ENCODE measurements at places on chromosomes 7 and 10.

GRCh38 chr10:52956461-52956860, 183.9 kb upstream of the MBL2 start:
- no peak for DNase-seq

- DNase-seq = no peak
Measured at GRCh38 chr7:126657599-126658358, 595.0 kb downstream of the GRM8 start.

DNA sequence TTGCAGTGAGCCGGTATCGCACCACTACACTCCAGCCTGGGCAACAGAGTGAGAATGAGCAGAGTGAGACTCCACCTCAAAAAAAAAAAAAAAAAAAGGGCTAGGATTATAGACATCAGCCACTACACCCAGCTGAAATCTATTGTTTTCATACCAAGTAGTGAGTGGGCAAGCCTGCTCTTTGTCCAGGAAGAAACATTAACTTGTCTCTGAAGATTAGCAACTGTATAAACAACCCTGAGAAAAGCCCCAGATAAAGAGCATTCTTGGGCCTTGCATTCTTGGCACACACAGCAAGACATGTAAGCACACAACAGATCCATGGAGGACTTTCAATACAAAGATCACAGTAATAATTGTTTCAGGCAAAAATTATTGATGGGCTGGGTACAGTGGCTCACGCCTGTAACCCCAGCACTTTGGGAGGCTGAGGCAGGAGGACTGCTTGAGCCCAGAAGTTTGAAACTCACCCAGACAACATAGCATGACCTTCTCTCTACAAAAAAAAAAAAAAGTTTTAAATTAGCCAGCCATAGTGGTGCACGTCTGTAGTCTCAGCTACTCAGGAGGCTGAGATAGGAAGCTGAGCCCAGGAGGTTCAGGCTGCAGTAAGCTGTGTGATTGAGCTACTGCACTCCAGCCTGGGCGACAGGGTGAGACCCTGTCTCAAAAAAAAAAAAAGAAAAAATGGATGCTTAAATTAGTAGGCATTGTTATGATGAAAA, 4.4 kb downstream of the PSPH start:
- no peak for DNase-seq

DNA sequence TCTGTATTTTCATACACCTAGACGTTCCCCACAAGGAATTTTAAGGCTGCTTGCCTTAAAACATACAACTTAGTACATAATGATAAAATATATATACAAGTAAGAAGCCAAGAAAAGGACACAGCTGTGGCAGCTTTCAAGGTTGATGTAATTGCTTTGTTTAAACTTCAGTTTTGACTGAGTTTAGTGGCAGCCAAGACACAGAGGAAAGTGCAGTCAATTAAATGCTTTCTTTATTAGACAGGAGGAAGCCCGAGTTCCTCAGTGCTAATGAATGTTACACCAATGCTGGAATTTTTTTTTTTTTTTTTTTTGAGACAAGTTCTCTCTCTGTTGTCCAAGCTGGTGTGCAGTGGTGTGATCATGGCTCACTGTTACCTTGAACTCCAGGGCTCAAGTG, 11.2 kb upstream of the STK31 start:
- DNase-seq = no peak

DNA sequence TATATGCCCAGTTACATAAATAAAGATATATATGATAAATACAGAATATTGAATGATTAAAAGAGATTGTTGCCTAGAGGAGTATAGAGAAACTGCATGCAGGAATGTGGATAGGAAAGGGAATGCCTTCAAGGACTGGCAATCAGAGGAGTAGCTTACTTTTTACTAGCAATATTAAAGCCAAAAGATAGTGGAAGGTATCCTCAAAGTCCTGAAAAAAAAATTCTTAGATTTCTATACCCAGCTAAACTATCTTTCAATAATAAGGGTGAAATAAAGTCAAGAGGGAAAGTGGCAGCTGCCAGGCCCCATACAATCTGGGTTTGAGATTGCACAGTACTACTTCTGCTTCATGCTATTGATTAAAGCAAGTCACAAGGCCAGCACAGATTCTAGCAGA, 733.2 kb downstream of the GATA3 start:
- no peak for DNase-seq

DNA sequence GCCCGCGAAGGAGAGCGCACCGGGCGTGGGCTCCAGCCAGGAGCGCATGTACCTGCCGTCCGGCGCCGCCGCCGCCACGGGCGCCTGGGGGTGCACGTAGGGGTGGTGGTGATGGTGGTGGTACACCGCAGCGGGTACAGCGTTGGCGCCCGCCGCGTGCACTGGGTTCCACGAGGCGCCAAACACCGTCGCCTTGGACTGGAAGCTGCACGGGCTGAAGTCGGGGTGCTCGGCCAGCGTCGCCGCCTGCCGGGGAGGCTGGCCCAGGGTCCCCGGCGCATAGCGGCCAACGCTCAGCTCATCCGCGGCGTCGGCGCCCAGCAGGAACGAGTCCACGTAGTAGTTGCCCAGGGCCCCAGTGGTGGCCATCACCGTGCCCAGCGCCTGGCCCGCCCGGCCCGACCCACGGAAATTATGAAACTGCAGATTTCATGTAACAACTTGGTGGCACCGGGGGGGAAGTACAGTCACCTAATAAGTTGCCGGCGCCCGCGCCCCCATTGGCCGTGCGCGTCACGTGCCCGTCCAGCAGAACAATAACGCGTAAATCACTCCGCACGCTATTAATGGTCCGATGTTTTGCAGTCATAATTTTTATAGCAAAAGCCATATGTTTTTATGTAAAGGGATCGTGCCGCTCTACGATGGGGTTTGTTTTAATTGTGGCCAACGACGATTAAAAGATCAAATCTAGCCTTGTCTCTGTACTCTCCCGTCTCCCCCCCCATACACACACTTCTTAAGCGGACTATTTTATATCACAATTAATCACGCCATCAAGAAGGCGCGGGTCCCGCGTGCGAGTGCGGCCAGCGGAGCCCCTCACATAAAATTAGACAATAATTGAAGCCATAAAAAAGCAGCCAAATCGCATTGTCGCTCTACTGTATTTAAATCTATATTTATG, at the start of gene HOXA9:
Gene HOXA9 (minus strand): TSS at position 449 of the 907 bp plus-strand sequence. CDS start 80 bp downstream, at position 369.
- no peak for DNase-seq

GRCh38 chr10:56466005-56466404, 104.9 kb upstream of the ZWINT start:
- no peak for DNase-seq

DNA sequence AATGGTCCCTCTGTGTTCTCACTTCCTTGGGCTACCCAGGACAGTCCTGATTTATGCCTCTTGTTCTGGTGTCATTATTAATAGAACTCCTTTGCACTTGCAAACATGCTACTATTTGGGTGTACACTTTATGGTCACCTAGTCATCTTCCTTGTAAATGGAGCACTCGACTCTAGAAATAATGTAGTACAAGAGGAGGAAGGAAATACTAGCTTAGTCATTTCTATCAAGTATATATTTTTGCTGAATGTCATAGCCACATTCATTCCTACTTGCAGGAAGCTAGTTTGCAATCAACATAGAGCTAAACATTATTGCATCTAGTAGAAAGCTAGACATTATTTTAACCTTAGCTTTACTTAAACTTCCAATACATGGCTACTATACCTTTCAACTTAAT, 335.3 kb downstream of the MAGI2 start:
- no peak for DNase-seq

- no peak for DNase-seq
Measured at GRCh38 chr7:140734096-140734495, 37.6 kb downstream of the NDUFB2 start.

DNA sequence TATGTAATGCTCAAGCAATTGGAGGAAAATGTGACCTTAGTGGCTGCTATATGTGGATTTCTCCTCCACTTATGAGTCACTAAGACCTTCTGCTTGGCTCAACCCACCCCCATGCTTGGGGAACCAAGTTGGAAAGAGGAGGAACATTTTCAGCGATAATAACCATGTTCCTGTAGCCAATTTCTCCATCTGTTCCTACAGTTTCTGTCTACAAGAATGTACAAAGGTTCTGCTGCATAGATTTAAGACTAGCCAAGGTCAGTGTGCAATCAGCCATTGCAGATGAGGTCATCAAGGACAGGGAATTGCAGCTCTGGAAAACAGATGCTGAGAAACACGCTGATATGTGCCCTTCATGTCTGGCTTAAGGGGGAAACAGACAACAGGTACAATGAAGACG, 5.6 kb upstream of the NRCAM start:
- no peak for DNase-seq

GRCh38 chr10:24556750-24557742, 166.6 kb downstream of the ARHGAP21 start:
- DNase-seq = peak; percentile 19

GRCh38 chr10:54906940-54907339, 105.9 kb upstream of the PCDH15 start:
- no peak for DNase-seq

DNA sequence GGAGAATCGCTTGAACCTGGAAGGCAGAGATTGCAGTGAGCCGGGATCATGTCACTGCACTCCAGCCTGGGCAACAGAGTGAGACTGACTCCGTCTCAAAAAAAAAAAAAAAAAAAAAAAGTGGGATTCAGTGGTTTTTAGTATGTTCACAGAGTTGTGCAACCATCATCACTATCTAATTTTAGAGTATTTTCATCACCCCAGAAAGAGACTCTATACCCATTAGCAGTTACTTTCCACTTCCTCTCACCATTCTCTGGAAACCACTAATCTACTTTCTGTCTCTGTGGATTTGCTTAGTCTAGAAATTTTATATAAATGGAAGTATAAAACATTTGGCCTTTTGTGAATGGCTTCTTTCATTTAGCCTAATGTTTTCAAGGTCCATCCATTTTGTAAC, 113.4 kb downstream of the ST7 start:
- DNase-seq = no peak

DNA sequence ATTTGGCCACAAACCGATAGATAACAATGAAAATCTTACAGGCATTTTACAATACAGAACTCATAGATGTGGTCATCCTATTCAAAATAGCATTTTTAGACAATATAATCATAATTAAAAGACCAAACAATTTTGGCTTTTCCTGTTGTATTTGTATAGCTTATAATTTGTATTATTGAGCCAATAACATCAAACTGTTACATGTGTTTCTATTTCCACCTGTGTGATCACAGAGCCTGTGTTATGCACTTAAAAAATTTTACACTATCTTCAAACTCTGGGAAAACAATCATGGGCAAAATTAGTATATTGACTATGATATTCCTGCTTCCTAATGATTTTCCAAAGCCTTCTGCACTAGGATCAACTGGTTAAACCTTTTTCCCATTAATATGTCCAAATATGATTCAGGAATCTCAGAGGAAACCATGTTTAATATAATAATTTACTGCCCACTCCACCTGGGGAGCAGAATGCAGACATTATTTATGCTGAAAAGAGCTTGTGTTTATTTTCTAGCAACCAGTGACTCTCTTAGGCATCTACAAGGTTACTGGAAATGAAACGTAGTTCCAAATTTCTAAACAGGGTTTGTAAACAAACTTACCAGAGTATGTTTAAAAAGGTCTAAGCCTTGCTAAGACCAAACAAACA, 1.7 kb downstream of the RHOBTB1 start:
- DNase-seq = no peak

DNA sequence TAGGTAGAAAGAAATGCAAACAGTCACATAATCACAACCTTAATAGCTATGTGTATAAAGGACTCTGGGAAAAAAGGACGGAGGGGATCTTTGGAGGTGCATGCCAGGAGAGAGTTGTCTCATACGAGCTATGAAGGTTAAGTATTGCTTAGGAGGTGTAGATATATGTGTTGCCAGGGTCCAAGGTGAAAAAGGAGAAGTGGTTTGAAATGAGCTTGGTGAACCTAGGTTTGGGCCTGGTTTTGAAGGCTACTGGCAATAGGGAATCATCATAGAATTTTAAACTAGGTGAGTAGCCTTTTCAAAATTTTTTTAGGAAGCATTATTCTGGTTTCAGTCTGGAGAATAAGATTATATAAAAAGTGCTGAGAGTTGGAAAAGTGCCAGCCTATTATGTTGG, 336.8 kb downstream of the AUTS2 start:
- no peak for DNase-seq

DNA sequence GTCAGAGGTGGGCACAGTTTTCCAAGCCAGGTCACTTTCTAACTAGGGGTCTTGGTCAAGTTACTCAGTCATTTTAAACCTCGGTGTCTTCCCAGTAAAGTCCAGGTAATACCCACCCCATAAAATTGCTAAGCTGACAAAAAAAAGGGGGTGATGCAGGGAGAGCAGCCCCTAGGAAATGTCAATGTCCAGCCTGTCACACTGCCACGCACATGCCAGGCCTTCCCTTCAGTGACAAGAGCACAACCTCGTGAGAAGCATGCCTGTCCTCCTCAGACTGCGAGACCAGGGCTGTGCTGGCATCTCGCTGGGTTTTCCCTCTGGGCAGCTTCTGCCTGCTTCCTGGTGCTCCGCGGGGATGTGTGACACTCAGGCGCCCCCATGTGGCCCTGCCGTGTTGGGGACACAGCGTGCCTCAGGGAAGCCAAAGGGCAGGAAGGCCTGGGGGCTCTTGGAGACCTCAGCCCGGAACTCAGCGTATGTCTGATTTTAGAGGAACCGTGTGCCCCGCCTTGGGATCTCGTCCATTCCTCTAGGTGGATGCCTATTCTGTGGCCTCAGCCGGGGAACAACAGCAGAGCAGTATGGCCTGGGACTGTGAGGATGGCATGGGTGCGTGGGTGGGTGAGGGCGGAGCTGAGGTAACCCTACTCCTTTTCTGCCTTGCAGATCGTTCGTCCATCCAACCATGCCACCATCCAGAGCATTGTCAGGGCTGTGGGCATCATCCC, 10.2 kb upstream of the GDF2 start:
- DNase-seq = peak; percentile 68

- no peak for DNase-seq
Measured at GRCh38 chr7:99278180-99278579, 5.5 kb downstream of the MYH16 start.

DNA sequence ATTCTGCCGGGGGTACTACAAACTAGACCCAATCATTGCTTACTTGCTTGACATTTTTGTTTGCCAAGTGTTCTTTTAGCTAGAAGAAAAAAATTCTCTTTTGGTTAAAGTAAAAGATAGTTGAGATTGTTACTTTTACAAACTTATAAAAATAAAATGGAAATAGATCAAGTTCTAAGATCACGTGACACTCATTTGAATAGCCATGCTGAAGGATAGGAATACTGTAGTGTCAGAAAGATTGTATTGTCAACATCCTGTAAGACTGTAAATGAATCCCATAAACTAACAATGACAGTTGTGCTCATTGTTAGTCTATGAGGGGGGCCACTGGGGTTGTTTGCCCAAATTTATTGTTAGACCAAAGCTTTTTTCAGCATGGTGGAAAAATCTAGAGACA, 10.5 kb downstream of the NRG3 start:
- DNase-seq = no peak

- no peak for DNase-seq
Measured at GRCh38 chr10:61943674-61944378, 42.3 kb downstream of the ARID5B start.

- DNase-seq = no peak
Measured at GRCh38 chr10:1507436-1507835, 229.9 kb downstream of the ADARB2 start.

- no peak for DNase-seq
Measured at GRCh38 chr10:131937836-131938235, 37.0 kb downstream of the PPP2R2D start.
